ENCODE measurements at places on chromosomes 3 and 15. TPM values are rescaled to one million over a fixed set of nuclear protein-coding genes. Genes with fewer than 3 reads are reported as not detected.

The HEMK1 gene
- total RNA-seq: 13.3 TPM

The ZNF660 gene
- total RNA-seq: 0.79 TPM

The GOLGA6L7 gene
- total RNA-seq: not detected

The ZNF860 gene
- total RNA-seq: 3.4 TPM

The LDHAL6B gene
- not detected for total RNA-seq

The SLC22A13 gene
- total RNA-seq: 0.19 TPM

The NMNAT3 gene
- 1.1 TPM for total RNA-seq

The GCSAM gene
- total RNA-seq: not detected

The ULK4 gene
- 6.3 TPM for total RNA-seq

The OR5K2 gene
- not detected for total RNA-seq

The SLC9C1 gene
- total RNA-seq: 0.85 TPM

The B2M gene
- 2,080 TPM for total RNA-seq

The SV2B gene
- 2.6 TPM for total RNA-seq

The IMPG2 gene
- total RNA-seq: 0.85 TPM

The DGKG gene
- 0.42 TPM for total RNA-seq

The GPR176 gene
- 14.0 TPM for total RNA-seq

The LIPC gene
- total RNA-seq: 0.34 TPM

The TMEM212 gene
- not detected for total RNA-seq

The ITGB5 gene
- 107 TPM for total RNA-seq

The SEMA3G gene
- 30.9 TPM for total RNA-seq

The ULK3 gene
- 39.3 TPM for total RNA-seq

The RPL39L gene
- 9.7 TPM for total RNA-seq

The SLC9A9 gene
- total RNA-seq: 3.2 TPM

The GOLGA8Q gene
- 0.85 TPM for total RNA-seq

The SLC12A1 gene
- under 0.01 TPM for total RNA-seq

The CEP19 gene
- 6.8 TPM for total RNA-seq

The AHSG gene
- total RNA-seq: not detected

The NAALADL2 gene
- 0.56 TPM for total RNA-seq

The ITGA11 gene
- 12.9 TPM for total RNA-seq

The HHLA2 gene
- total RNA-seq: under 0.01 TPM

The GOLGA8F gene
- total RNA-seq: 0.05 TPM

The DIS3L gene
- total RNA-seq: 37.0 TPM

The HRG gene
- not detected for total RNA-seq

The CHRM5 gene
- total RNA-seq: not detected

The CCRL2 gene
- 5.1 TPM for total RNA-seq

The CHRNB4 gene
- total RNA-seq: not detected

The SATB1 gene
- 12.1 TPM for total RNA-seq

The VWA5B2 gene
- 0.05 TPM for total RNA-seq

The CMTM7 gene
- 31.3 TPM for total RNA-seq

The MCF2L2 gene
- 0.84 TPM for total RNA-seq

The GPR15 gene
- total RNA-seq: not detected

The NEK10 gene
- 2.0 TPM for total RNA-seq

The NPRL2 gene
- total RNA-seq: 16.8 TPM

Measured in dermis blood vessel endothelial cell (primary cell).